ENCODE measurements at places on chromosomes 5 and 9.

DNA sequence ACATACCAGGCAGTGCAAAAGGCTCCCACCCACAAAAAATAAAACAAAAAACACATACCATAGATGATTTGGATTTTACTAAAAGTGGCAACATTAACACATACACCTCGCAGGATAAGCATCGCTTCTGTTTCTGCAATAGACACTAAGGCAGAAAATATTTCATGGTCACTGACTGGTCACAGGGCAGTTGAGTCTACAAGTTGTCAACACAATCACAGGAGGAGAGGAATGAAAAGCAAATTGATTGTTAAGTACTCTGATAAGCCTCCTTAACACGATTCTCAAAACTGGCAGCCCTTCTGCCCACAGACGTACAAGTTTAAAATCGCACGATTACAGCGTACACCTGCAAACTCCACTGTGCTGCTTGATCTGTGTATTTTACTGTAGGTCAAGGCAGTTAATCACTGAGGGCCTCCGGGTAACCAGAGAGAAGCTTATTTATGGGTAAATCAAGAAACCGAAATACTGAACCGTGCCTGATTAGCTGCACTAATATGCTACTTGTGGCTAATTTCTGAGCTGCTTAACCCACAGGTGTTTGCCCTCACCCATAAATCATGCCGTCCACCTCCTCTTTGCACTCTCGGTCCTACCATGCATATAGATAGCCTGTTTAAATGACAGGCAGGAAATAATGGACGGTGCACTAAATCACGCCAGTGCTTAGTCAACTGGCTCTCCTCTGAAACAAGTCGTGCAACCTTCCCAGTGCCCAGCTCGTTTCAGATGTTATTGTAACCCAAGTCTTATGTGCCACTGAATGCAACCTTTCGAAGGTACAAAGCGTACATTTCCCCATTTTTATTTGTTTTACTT, 659.4 kb upstream of the ADAMTS16 start:
- no peaks in the 10 kb centered on the region for H3K36me3 ChIP-seq
- no peaks in the 10 kb centered on the region for H3K27me3 ChIP-seq
- H3K4me3 ChIP-seq: no peak overlapping the region
- no peak overlapping the region for H3K27ac ChIP-seq
- no peak for DNase-seq

GRCh38 chr5:24598956-24599355, 45.8 kb downstream of the CDH10 start:
- no peak overlapping the region for H3K4me3 ChIP-seq
- no peak overlapping the region for H3K27ac ChIP-seq
- H3K27me3 ChIP-seq: no peaks in the 10 kb centered on the region
- DNase-seq: no peak
- H3K36me3 ChIP-seq: no peaks in the 10 kb centered on the region
- H3K4me1 ChIP-seq: no peaks in the 10 kb centered on the region

GRCh38 chr5:80618438-80618837, 36.0 kb upstream of the MSH3 start:
- DNase-seq: no peak
- no peaks in the 10 kb centered on the region for H3K36me3 ChIP-seq
- no peak overlapping the region for H3K27ac ChIP-seq
- H3K27me3 ChIP-seq: no peaks in the 10 kb centered on the region

GRCh38 chr5:152202321-152202720, 202.8 kb downstream of the NMUR2 start:
- H3K27me3 ChIP-seq: peaks cover 12% of the 10 kb centered on the region
- no peak for DNase-seq
- no peak overlapping the region for H3K4me3 ChIP-seq
- H3K36me3 ChIP-seq: no peaks in the 10 kb centered on the region

DNA sequence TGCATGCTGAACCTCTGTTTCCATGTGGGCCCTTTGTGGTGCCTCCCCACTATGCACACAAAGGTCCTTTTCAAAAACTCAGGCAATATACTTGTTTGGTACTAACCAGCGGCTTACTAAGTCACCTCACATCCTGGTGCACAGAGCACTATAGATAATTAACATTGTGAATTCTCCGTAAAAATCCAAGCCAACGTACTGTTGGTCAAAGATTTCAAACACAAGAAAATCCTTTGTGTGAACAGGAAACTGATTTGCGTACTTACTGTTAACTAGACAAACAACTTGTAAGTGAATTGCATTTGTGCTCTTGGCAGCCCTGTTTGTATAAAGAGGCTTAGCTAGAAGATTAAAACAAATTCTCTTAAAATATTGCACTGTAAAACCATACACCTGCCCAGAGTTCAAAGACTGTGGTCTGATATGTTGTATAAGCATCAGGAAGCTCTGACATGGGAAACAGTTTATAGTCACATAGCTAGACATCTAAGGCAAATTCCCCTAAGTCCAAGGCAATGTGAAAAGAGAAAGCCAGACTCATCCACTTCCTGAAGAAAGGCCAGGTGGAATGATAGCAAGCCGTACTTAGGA, 125.0 kb upstream of the SLC12A2 start:
- DNase-seq: no peak
- peaks cover 3% of the 10 kb centered on the region for H3K36me3 ChIP-seq
- no peak overlapping the region for H3K27ac ChIP-seq
- H3K4me1 ChIP-seq: peaks cover 13% of the 10 kb centered on the region
